HS-27A (cell line): ENCODE measurements at places on chromosomes 1 and 21.

DNA sequence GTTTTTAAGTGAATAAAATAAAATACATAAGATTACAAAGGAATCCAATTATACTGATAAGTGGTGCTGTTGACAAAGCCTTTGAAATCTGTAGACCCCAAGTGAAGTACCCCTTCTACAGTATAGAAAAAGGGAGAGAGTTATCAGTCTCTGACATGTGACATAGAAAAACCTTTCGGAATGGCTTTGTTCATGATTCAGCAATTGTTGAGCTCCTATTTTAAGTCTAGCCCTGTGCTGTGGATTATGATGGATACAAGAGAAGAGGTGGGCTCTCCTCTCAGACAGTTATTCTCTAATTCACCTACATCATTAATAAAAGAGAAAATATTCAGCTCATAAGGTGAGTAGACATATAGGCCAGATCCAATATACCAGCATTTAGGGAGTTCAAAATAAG, 53.3 kb upstream of the ITPKB start:
- no peak for DNase-seq

- no peak for DNase-seq
Observed at GRCh38 chr1:47906527-47907176, 90.5 kb downstream of the TRABD2B start.

DNA sequence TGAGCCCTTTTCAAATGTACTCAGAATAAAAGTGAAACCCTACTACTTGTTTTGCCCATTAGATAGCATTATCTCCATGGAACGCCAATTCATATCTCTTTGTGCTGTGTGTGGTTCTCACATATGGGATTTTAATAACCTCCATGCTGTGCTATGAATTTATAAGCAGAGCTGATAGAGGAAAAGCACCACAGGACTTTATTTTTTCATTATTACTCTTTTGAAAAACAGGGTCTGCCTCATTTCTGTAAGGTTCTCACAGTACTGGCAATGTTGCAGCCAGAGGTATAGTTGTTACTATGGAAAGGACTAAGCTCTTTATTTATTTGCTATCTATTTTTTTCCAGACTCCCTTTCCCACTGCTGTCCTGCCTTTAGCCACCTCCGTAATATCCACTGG, 313.7 kb downstream of the ST6GALNAC3 start:
- DNase-seq, result no peak

GRCh38 chr21:34770576-34770975, 101.8 kb downstream of the CLIC6 start:
- no peak for DNase-seq

DNA sequence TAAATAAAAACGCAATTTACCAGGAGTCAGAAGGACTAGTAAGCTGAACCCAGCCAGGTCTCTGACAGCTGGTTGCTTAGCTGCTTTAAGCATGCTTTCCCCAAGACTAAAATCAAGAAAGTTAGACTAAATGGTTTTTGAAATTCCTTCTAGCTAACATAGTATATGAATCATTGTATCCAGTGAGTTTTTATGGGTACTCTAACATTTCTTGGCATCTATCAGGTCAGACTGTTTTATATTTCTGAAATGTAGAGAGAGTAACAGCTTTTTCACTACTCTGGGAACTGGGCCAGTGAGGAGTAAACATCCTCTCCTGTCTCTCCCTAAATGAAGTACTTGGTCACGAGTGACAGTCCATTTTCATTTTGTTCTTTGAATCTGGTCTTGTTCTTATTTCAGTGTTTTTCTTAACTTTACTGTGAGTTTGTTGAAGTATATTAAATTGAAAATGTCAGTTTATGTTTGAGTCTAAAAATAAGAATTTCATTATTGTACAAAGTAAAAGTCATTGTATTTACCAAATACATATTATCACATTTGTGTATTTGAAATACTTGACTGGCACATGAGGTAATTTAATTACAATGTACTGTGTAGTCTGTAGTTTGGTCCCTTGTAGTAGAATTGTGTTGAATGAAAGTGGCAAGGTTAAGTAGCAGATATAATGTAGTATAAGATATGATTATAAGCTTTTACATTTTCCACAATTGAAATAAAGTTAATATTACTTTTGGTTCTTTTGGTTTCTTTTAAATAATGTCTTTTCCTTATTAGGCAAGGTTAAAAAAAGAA, 47.6 kb downstream of the PKN2 start:
- DNase-seq, result peak; percentile 68

DNA sequence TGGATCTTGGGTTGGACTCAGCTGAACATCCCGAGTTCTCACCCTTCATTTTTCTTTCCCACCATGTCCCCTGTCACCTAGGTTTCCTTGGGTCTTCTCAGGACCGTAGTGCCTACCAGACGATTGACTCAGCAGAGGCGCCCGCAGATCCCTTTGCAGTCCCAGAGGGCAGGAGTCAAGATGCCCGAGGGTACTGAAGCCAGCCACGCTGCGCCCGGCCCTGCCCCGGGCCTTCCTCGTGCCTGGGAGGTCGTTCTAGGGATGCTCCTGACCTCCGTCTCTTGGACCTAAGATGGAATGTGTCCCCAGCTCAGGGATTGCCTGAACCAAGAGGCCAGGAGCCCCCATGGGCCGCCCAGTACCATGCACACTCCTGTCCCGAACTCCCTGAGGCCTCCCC, 12.0 kb upstream of the C1orf167 start:
- DNase-seq, result no peak

GRCh38 chr1:64437453-64437852, 32.5 kb upstream of the CACHD1 start:
- no peak for DNase-seq

GRCh38 chr1:27418326-27419185, 26.1 kb downstream of the GPR3 start:
- no peak for DNase-seq

- DNase-seq, result no peak
Observed at GRCh38 chr1:175494011-175494554, 249.3 kb downstream of the TNR start.

DNA sequence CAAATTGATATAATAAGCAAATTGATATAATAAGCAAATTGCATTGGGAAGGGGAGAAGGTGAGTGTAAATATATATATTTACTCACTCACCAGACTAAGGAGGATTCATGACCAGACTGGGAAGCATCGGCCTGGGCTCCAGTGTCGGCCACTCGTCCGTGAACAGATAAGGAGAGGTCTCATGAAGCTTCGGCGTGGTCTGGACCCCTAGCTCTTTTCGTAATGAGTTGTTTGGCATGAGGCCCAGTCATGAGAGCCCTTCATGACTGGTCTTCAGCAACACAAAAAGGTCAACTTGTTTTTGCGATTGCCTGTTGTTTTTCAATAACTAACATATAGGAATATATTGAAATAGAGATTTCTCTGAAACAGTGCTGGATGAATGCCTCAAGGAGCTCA, 222.9 kb upstream of the KCNK2 start:
- no peak for DNase-seq

GRCh38 chr1:34113887-34114286, 51.1 kb downstream of the CSMD2 start:
- no peak for DNase-seq

DNA sequence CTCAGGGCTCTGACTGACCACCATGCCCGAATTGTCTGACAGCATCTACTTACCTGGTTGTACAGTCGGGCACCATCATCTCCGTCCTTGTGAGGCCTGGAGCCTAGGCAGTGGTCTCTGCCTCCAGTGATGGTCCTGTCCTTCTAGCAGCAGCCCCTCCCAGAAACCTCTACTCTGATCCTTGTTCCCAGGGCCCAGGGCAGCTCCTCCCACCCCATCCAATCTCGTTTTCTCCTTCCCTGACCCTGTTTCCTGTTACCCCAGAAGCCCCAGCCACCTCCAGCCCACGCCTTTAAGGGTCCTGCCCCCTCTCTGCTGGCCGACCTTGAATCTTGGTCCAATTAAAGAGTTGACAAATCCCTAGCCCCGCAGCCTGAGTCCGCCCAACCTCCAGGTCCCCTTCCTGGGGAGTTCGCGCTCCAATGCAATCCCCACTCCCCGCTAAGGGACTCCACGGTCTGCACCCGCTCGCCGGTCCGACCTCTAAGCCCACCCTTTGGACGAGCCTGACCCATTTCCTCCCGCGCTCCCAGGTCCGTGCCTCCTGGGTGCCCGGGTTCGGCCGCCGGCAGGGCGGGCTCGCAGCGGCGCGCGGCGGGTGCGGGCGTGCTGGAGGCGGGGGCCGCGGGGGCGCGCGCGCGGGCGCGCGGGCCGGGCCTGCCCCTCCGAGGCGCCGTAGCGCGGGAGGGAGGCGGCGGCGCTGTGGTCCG, at the start of gene B4GALT2:
Gene B4GALT2, plus strand, starts transcription at position 660 of the 710 bp plus-strand sequence. CDS start 1,951 bp downstream, outside the sequence.
- DNase-seq, result no peak

DNA sequence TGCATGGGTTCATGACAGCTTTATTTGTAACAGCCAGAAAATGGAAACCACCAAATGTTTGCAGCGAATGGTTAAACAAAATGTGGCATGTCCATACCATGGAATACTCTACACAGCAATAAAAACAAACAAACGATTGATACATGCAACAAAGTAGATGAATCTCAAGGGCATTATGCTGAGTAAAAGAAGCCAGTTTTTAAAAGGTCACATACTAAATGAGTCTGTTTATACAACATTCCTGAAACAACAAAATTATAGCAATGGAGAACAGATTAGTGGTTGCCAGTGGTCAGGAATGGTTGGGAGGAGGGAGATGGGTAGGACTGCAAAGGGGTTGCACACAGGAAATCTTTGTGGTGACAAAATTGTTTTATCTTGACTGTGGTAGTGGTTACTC, 202.4 kb upstream of the UBE2U start:
- DNase-seq, result no peak

DNA sequence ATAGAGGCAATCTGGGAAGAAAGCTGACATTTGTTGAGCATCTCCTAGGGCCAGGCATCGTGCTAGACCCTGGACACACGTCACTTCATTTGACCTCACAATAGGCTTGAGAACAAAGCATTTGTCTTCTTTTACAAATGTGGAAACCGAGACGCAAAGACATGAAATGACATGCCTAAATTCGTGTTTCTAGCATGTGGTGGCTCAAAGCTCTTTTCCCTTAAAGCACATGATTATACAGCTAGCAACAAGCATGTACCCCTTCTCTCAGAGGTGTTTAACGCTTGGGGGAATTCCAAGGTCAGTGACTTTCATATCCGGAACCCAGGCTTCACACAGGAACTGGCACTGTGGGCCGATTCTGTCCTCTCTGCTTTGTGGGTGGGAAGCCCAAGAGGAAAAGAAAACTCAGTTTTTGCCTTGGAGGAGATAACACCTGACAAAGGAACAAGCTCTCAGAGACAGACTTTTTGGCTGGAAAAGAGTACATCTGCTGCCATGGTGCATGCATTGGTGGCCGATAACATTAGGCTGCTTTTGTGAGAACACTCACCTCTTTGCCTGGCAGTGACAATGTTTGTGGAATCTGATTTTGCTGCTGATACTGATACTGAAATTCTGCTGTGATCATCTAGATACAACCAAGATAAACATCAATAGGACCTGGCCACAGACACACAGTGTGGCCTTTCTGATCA, 15.4 kb upstream of the CD2 start:
- DNase-seq, result no peak

- no peak for DNase-seq
Observed at GRCh38 chr1:116033322-116033721, 57.0 kb downstream of the SLC22A15 start.

DNA sequence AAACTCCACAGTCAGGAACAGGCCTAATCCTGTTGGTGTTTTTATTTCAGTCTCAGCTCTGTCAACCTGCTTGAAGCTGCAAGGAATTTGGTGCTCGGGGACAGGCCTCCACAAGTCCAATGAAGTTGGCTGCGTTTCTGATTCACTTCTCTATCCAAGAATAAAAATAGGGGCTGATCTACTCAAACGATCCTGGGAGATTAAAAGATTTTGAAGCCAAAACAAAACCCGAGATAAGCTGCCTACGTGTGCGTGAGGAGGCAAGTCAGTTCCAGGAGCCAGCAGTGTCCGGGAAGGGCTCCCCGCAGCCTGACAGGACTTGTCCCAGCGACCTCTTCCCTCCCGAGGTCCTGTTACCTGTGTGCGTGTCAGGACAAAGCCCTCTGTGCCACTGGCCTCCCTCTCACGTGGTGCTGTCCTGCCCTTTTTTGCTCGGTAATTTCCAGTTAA, 98.0 kb downstream of the ETS2 start:
- DNase-seq, result no peak

DNA sequence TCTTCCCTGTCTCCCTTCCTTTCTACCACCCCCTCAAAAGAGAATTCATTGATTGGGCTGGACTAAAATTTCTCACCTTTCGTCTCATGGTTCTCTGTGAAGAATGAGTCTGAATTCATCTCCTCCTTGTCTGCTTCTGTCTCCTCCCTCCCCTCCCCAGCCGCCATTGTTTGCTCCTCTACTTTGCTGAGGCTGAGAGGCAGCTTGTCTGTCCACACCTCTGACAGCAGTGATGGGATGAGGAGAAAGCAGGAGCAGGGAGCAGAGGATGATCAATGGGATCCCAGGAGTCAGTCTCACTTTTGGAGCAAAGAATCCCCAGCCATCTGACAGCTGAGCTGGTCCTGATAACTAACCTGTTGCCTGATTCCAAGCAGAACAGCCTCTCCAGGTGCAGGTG, 2.5 kb downstream of the ILDR2 start:
- DNase-seq, result no peak

GRCh38 chr1:157274698-157275534, 136.7 kb upstream of the ETV3 start:
- DNase-seq, result peak; percentile 7

DNA sequence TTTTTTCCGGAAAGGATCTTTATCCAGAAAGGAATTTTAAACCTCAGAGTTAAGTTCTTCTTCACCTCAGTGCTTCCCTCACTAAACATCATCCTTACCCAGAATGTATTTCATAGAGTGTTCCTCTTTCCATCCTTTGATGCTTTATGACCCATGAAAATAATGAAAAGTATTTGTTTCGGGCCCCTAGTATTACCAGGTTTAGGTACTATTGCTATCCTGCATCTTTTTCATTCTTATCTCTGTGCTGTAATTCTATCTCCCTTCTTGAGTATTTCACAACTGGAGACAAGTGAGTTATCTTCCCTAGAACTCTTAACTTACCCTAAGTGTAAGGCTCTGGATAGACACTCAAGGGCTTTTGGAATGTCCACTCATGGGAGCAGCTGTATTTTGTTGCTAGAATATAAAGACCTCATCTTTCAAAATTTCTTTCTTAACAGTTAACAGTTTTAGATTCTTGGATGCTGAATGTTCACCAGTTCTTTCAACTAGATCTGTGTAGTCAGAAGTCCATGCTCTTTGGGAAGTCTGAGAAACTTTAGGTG, 26.2 kb downstream of the UCK2 start:
- no peak for DNase-seq

GRCh38 chr21:42229676-42230075, 10.7 kb downstream of the ABCG1 start:
- no peak for DNase-seq

GRCh38 chr1:110975265-110975664, 11.5 kb upstream of the LRIF1 start:
- DNase-seq, result no peak

- no peak for DNase-seq
Observed at GRCh38 chr1:240526312-240526711, 85.6 kb downstream of the GREM2 start.

- no peak for DNase-seq
Observed at GRCh38 chr21:15064576-15065391, at the start of gene NRIP1. Gene NRIP1 (minus strand): TSS chr21:15065000. CDS start chr21:14968192, 96,808 bp downstream.
